ENCODE measurements at places on chromosomes 4 and X.

DNA sequence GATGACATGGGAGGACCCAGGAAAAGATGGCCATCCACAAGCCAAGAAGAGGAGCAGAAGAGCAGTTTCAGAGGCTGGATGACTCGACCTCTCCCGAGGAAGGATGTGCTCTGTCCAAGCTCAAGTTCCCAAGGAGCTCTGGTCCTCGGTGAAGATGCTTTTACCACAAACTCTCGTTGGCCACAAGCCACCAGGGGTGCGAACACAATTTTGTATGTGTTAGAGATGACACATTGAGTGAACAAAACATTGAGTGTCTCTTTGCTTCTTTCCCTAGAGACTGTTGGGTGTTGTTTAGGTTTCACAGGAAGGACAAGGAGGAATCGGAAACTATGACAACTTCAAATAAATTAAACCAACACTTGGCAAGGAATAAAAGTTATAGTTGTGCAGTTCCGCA, 26.3 kb downstream of the FGFBP1 start:
- no peak for DNase-seq

GRCh38 chrX:115047181-115047580, 29.8 kb upstream of the IL13RA2 start:
- no peak for DNase-seq

DNA sequence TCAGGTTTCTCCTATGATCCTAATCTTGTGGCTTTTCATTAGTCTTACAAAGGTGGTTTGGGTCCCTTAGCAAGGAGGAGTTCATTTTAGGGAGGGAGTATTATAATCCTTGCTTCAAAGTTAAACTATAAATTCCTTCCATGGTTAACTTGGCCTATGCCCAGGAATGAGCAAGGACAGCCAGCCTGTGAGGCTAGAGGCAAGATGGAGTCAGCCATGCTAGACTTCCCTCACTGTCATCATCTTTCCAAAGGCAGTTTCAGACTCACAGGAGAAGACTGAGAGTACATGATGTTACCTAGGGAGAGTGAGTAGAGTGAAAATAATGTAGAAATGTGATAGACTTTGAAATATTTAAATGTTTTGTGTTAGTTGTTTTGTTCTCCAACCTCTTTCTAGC, 192.3 kb downstream of the GPAT3 start:
- DNase-seq = no peak

DNA sequence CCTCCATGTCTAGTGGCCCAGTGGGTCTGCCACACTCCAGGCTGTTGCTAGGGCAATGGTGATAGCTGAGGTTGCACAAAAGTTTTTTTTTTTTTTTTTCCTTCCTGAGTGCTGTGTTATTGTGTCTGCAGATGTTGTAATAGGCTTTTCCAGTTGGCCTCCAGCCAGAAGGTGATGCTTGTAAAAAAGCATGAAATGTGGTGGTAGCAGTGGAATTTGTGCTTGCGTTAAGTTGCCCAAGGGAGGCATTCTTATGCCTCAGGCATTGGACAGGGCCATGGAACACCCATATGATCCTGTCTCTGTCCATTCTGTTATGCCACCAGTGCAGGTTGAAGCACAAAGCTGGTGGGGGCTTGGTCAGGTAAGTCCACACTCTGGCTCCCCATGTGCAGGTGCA, 660.5 kb upstream of the SPANXN1 start:
- no peak for DNase-seq

DNA sequence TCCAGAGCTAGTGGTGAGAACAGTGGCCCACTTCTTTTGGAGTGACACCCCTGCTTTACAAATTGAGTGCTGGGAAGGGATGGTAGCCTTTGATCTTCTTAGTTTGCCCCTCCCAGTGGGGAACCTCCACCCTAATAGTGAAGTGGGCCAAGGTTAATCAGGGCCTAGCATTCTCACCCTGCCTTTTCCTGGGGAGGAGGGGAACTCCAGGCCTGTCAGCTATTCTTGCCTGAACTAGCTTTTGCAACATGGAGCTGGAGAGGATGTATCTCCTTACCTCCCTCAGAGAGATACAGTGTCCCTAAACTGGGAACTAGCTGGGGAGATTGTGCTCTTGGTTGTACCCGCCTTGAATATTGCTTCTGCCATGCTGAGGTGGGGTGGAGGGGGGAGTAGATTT, 20.6 kb downstream of the PHKA1 start:
- DNase-seq = no peak

DNA sequence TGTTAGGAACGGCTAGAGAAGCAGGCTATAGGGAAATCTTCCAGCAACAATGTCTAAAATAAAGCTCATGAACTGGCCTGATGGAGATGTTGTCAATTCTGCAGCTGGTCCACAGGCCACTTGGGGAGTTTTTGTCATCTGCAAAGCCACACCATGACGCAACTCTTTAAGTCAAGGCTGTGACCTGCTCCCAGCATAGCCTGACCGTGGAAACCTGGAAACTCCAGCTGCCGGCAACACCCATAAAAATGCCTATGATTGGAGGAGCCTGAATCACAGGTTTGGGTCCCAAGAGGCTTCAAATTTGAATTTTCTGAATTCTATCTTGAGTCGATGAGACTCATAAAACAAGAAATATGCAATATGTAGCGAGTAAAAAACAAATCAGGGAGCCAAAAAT, 969.2 kb upstream of the PRKX start:
- DNase-seq = no peak

DNA sequence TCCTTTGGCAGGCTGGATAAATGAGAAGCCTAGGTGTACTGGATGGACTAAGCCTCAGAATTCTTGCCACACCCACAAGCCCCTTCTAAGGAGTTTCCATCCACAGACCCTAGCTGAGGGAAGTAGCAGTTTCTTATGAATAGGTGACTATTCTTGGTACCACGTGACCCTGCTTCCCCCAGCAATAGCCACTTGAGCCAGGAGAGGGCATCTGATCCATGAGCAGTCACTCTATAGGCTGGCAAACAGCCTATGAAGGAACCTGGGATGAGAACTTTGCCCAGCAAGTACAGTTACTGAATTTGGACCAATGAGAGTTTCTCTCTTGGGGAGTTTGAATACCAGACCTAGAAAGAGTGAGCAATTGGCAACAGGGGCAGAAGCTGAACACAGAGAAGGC, 84.0 kb downstream of the RTL9 start:
- peak; percentile 4 for DNase-seq
